Nucleus accumbens (tissue), 56 donors: ENCODE measurements at places on chromosomes 12 and 14.

- DNase-seq, result no peak
Measured at GRCh38 chr12:44240186-44240585, 404.3 kb downstream of the TMEM117 start.

DNA sequence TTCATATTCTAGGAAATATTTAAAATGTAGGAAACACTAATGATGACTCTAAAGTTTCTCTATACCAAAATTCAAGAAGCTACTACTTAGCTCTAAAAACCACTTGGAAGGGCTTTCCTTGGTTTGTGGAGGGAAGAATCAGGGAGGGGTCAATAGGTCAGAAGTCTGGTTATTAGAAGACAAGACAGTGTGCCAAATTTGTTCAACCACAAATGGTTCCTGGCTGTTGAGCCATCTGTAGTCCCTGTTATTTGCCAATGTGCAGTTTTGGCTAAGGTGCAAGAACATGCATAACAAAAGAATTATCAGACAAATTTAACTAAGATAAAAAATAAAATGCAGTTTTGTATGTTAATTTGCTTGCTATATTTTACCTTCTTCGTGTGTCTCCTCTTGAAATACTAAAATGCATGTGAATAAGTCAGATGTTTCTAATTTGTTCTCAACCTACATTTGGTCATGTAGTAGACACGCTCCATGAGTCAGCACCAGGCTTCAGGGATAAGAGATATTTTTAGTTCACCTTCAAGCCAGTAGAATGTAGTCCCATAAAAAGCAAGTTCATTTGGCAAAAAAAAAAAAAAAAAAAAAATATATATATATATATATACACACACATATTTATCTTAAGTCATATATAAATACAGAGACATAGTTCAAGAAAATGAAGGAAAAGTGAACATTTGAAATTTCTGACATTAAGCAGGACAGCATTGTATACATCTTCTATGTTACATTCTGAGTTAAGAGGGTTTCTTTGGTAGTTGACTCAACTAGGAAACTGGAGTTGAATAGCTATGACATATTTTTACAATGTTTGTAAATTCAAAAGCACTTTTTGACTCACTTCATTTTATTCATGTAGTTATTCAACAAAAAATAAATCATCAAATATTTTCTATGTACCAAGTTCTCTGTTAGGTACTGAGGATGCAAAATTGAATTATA, 123.3 kb downstream of the KCNC2 start:
- DNase-seq, result no peak

DNA sequence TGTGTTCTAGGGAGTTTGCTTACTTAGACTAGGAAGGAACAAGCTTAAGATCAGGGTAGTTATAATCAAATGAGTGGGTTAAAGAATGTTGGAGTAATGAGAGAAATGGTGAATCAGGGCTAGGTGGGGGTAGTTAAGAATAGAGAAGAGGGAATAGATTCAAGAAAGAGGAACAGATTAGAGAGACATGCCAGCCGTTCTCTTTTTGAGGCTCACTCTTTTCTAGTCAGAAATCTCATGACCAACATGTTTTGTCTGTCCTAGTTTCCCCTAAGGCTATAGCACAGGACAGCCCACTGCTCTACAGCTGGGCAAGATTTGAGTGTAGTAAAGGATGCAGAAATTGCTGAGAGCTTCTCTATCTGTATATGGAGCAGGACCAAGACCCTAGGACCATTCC, 258.4 kb downstream of the AKAP6 start:
- no peak for DNase-seq

- no peak for DNase-seq
Measured at GRCh38 chr14:26595926-26596542, 1.8 kb downstream of the NOVA1 start.

DNA sequence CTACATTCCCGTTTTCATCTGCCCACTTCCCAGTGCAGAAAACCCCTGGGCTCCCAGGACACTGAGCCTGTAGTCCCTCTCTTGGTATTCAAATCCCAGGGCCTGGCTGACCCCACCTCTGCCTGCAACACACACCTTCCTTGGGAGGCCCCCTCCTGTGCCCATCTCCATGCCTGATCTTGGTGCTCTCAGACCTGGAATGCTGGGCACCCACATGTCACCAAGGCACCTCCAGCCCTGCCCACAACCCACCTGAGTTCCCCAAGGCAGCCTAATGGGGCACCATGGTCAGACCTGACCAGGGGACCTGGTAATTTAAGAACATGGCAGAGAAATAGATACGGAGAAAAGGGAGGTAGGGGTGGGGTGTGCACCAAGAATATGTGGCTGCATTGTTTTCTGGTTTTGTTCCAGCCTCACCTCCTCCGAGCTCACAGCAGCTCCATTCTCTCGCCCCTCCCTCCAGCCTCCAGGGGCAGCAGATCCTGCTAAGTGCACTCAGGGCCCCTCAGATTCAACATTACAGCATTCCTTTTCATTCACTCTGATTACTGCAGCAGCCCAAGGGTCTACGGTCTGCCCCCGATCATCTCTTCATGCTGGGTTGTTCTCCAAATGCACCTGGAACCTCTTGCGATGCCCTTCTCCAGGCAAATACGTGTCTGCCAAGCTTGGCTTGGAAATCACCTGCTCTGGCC, 9.2 kb upstream of the HSP90AA1 start:
- DNase-seq, result no peak

DNA sequence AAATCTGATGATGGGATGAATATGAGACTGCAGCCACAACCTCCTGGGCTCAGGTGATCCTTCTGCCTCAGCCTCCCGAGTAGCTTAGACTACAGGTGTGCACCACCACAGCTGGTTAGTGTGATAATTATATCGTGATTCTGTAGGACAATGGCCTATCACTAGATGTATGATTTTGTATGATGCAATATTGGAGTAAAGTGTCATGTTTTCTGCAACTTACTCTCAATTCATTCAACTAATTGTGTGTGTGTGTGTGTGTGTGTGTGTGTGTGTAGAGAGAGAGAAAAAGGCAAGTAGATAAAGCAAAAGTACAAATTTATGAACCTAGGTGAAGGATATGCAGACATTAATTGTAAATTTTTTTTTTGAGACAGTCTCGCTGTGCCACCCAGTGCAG, 10.7 kb downstream of the RAD52 start:
- no peak for DNase-seq
